ENCODE measurements at places on chromosomes 13 and 19.
A peak's percentile ranks its signal among the peaks of the same experiment; 100 is the strongest.

- DNase-seq = no peak
These were observed 83.4 kb downstream of the KCNRG start for GRCh38 chr13:50098693-50099092.

DNA sequence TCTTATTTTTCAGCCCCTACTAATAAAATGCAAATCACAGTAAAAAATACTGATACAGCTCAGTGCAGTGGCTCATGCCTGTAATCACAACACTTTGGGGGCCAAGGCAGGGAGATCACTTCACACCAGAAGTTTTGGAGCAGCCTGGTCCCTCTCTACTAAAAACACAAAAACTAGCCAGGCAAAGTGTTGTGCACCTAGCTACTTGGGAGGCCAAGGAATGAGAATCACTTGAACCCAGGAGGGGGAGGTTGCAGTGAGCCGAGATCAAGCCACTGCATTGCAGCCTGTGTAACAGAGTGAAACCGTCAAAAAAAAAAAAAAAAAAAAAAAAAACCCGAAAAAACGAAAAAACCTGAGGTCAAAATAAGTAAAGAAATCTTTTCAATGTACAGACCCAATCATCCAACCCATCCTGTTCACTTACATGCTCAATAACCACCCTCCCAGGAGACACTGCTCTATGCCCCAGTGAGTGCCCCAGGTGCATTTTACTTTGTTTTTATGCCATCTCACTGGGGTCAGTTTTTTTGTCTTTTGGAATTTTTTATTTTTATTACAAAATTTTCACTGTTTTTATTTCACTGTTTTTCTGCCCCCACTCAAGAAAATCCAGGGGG lies 107.0 kb downstream of the ZNF486 start:
- no peak for DNase-seq

DNA sequence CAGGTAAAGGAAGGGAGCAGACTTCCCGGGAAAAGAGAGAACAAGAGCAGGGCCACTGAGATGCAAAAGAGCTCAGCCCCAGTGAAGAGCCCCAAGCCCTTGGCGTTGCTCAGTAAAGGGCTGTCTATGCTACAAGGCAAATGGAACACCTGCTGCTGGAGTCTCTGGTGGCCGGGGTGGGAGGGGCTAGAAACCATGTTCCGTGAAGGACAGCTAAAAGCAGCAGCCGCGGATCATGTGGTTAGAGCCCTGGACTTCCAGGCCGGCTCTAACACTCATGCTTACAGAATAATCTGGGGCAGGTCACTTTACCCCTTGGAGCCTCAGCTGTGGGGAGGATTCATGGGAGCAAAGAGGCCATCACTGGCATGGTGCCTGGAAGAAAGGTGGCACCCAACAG lies 17.8 kb downstream of the POU2F2 start:
- DNase-seq = no peak

GRCh38 chr13:66849706-66850105 lies 380.4 kb downstream of the PCDH9 start:
- DNase-seq = no peak

DNA sequence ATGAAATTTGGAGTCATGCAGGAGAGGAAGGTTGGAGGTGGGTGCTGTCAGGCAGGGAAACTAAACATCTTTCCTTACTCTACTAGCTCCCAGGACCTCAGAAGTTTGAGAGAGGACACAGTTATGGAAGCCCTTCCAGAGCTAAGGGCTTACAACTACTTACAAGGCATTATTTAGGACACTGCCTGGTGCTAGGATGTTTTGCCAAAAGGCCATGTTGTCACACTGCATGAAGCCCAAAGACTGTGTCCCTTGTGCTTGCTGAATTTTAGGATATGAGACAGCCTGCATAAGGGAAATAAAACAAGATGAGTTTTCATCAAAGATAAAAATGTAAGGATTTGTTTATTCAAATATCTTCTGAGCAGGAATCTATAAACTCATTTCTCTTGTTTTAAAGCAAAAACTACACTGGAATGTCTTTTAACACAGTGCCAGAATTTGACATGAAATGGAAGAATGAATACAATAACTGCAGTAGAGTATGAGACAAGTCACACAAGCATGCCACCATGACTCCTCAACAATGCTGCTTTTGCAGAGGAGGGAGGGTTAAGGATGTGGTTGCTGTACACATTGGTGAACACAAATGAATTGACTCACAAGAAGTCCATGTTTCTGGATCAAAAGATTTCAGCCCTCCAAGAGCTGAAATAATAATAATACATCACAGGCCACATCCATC lies 258.4 kb downstream of the SPRY2 start:
- DNase-seq = no peak

- DNase-seq = peak; percentile 60
These were observed 9.5 kb downstream of the ADAMTSL5 start for GRCh38 chr19:1503089-1503924.

- DNase-seq = peak; percentile 41
These were observed 1.5 kb downstream of the ERF start for GRCh38 chr19:42253245-42254088.
